ENCODE measurements at places on chromosomes 16 and 17. TPM values are rescaled to one million over a fixed set of nuclear protein-coding genes. Genes with fewer than 3 reads are reported as not detected.

Gene OTOA
- 0.07 TPM for polyA plus RNA-seq

Gene ABCA9
- polyA plus RNA-seq: 1.8 TPM

Gene NGFR
- 3.6 TPM for polyA plus RNA-seq

Gene SOST
- polyA plus RNA-seq: 50.0 TPM

Gene TAC4
- polyA plus RNA-seq: not detected
